ENCODE measurements at places on chromosomes 2 and 18.

GRCh38 chr2:15750433-15750814, 158.8 kb downstream of the DDX1 start:
- no peak for DNase-seq

DNA sequence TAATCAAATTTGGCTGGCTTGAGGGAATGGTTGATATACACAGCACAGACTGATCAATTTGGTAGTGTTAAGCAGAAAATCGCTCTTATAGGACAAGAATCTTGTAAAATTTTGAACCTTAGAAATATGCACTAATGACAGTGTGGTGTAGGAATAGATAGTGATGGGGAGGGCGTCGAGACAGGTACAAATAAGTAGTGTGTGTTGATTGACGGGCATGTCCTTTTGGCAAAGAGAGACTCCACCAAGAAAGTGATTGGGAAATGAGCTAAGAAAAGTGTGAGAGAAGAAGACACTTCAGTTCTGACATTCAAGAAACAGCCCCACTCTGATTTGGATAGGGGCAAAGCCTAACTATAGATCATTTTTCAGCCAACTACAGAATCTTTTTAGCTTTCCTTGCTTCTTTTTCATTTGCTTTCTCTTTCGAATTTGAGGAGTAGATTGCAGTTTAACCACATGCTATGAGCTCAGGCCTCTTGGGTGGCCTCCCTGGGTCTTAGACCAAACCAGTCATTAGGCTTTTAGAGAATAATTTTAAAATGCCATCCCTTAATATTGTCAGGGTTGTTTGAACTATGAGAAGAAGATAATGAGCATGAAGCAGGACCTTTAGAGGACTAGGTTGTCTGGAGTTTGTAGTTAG, 127.1 kb downstream of the CERS6 start:
- no peak for DNase-seq

DNA sequence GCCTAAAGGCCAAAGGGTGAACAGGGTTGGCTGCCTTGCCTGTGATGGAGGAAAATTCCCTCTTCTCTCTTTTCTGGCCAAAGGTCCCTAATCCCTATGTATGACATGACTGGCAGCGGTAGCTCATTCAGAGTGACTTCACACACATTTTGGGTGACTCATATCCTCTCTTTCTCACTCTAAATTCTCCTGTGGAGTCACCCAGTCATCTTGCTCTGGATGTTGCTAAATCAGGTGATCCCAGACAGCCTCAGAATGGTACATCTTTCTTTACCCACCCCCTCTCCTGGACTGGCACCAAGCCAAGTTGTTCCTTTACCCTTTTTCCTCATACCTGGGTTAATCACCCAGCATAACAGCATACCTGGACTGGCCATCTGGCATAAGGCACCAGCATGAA, 77.2 kb downstream of the NEURL3 start:
- DNase-seq, result no peak

DNA sequence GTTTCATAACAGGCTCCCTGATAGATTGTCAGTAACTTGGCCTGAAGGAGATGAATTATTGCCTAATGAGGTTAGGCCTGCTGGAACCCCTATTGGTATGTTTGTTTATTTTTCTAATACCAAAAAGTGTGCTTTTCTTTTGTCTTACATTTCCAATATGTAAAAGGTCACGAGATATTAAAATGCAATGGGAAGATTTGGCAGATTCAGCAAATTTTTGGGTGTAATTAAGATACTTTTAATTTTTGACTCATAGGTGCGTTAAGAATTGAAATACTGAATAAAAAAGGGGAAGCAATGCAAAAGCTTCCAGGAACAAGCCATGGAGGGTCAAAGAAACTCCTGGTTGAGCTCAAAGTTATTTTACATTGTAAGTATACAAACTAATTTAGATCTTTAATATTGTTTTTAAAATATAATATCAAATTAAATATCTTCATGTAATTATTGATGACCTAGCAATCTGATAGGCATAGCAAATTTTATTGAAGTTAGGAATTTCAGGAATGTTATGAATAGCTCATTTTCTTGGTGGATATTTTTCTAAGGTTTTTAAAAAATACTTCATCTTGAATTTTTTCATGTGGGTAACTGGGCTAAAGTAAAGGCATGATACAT, 52.1 kb downstream of the SMCHD1 start:
- DNase-seq, result no peak

- peak; percentile 73 for DNase-seq
Measured at GRCh38 chr2:127415593-127416505, 2.4 kb upstream of the PROC start.

- no peak for DNase-seq
Measured at GRCh38 chr2:53265544-53266299, 501.9 kb upstream of the CHAC2 start.

DNA sequence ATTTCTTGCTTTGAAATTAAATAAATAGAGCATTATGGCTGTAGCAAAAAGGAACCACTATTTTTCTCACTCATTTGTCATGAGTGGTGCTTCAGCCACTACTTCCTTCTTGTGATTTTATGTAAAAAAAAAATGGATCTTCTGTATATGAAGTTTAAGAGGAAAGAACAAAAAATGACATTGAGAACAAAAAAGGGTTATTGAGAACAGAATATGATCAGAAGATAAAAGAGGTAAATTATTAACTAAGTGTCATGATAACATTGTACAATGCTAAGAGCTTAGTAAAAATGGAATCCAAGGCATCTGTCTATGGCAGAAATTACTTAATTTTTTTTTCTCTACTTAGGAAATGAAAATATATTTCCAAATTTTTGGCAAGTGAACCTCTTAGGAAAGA, 103.5 kb downstream of the PKP4 start:
- no peak for DNase-seq

DNA sequence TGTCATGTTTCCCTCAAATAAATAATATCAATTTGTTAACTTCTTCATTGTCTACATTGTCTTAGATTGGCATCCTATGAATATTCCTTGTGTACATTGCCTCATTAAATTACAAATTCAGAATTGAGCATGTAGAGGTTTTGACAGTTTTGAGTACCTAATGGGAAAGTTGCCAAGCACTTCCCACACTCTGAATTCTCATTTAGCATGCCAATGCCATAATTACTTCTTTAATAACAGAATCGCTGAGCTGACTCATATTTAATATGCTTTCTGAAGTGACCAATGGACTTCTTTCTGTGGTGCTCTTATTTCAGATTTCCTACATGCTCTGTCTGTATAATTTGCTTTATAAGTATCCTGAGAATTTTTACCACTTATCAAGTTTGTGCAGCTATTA, 114.4 kb upstream of the NOL4 start:
- no peak for DNase-seq

DNA sequence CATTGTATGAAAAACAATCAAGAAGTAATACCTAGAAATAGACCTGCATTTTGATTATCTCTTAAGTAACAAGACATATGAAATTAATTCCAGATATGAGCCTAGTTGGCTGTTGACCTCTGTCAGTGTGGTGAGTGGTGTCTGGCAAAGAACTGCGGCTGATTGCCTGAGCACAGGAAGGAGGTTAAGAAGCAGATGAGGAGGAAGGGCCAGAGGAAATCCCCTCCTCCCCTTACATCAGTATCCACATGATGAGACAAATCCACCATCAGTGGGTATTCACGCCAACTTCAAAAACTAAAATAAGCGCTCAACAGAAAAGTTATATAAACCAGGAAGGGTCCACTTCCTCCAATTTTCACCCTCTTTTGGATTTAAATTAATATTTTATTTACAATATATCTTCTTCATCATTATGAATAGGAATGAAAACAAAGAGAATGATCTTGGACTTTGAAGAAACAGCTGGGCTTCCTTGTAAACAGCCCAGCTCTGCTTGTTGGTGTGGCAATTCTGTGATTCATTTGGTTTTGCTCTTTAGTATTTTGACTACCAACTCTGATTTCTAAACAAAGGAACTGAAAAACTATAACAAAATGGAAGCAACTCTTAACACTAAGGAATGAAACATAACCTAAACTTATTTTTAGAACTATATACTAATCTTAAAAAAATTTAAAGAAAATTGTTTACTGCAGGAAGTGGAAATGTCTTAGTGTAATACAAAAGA, 27.3 kb downstream of the RFTN2 start:
- DNase-seq, result no peak

DNA sequence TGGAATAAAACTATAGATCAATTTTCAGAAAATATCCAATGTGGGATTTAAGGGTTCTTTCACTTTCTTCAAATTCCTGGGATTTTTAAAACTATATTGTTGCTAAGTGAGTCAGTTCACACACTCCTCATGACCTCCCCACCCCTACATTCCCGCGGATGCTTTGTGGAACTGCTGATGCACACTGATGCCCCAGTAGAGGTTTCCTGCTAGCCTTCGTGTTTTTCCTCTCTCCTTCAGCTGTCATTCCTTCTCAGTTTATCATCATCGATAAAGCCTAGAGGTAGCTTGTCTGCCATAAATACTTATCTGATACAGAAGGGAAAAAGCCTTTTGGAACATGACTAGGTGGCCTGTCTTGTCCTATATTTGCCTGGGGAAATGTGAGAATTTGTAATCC, 67.4 kb upstream of the GALNT5 start:
- no peak for DNase-seq

DNA sequence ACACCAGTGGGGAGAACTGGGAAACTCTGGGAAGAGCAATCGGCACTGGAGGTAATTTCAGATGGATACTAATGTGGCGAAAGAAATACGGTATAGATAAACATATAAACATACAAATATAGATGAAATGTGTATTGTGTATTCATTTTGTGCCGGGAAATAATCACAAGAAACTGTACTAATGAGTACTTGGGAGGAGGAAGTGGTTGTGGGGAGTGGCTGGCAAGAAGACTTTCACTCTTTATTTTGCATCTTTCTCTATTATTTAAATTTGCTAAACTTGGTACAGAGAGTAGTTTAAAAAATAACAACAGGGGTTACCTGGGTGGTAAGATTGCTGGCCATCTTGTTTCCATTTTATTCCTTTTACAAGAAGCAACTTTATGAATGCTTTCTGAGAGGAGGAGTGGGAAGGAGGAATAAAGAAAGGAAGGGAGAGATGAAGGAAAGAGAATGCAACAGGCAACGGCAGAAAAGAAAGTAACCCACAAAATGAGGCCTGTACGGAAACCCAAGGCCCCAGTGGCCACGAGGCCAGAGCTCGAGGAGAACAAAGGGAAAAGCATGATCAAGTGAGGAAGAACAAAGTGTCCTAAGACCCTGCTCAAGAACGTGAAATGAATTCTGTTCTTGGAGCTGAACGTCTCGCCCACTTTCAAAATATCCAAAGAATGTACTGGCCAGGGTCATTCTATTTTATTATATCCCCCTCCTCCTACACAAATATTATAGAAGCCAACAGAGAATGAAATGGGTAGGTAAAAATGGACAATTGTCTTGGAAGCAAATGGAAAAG, 45.2 kb downstream of the FAM178B start:
- no peak for DNase-seq

- DNase-seq, result no peak
Measured at GRCh38 chr18:51127664-51128063, 69.8 kb downstream of the MEX3C start.

- peak; percentile 47 for DNase-seq
Measured at GRCh38 chr2:112626604-112627059, 19.1 kb upstream of the SLC20A1 start.

- DNase-seq, result no peak
Measured at GRCh38 chr2:165766326-165766927, 27.6 kb downstream of the GALNT3 start.

GRCh38 chr2:240066489-240066888, 13.2 kb upstream of the OR6B3 start:
- DNase-seq, result no peak

DNA sequence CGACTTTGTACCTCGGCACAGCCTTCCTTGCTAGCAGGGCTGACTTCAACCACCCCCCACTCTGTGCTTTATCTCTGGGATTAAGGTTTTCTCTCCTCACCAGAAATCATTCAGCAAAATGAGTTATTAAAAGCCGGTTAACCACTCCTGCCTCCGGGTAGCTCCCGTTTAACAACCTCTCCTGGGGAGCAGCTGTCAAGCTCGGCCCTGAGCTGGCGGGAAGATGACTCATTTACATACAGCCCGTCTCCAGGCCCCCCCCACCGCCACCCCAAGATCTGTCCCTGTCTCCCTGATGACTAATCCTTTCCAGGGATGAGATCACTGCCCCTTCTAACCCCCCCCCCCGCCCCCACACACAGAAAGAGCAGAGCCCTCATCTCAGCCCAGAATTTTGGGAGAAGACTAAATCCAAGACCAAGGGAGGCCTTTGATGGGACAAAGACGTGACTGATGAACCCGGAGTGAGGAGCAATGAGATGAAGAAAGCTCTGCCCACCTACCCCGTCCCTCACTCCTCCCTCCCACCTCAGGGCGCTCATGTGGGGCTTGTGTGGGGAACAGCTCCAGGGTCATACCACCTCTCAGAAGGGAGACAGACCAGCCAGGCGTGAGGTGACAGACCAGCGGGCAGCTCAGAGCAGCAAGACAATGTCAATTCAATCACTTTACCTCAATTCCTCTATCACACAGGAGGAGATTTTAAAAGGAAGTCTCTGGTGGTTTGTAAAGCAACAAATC, 131.4 kb downstream of the MSH2 start:
- no peak for DNase-seq

DNA sequence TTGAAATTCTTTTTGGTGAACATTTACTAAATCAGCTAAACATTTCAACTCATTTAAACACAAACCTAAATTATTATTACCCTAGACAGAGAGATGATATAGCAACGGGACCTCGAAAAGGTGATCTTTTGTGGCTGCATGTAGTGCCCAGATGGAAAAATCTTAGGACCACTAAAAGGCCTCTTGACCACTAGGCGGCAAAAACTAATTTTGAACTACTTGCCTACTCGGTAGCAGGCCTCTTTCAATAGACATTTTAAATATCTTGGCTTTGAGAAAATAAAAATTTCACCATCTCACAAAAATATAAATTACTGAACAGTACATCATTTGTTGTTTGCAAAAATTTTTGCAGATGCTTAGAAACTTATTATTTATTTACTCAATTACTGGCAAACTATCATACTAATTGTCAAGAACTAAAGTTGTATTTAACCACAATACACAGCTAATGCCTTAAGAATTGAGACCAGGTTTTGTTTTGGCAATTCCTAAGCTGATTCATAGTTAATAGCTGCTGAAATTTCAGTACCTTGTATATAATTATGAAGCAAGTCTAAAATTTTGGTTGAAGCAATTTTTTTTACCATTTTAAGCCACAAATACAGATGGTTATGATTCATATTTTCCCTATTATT, 9.4 kb downstream of the COL3A1 start:
- DNase-seq, result no peak

- DNase-seq, result peak; percentile 25
Measured at GRCh38 chr2:216023055-216023648, 9.8 kb upstream of the MREG start.

GRCh38 chr18:43170586-43170985, 55.1 kb upstream of the RIT2 start:
- DNase-seq, result no peak

GRCh38 chr2:213220967-213221603, 63.2 kb upstream of the SPAG16 start:
- DNase-seq, result no peak

- DNase-seq, result no peak
Measured at GRCh38 chr18:48333563-48333962, 75.6 kb downstream of the ZBTB7C start.

GRCh38 chr2:54531558-54531957, 75.4 kb downstream of the SPTBN1 start:
- no peak for DNase-seq

Data from activated CD4-positive, alpha-beta T cell treated with anti-CD3 and anti-CD28 coated beads for 24 hours (primary cell).